Natural killer cell treated with Interleukin-12 subunit alpha and Interleukin-12 subunit beta and Interleukin-15 and Interleukin-18, amount 100 ng/mL, for 72 hours (primary cell): ENCODE measurements at places on chromosomes 13 and 19.

DNA sequence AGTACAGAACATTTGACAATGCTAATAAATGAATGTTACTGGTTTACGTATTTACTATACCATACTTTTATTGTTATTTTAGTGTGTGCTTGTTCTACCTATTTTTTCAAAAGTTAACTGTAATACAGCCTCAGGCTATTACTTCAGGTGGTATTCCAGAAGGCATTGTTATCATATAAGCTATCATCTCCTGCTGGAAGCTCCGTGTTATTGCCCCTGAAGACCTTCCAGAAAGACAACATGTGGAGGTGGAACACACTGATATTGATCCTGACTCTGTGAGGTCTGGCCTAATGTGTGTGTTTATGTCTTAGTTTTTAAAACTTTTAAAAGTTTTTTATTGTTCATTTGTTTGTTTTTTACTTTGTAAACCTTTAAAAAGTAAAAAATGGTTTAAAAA lies 509.8 kb upstream of the SPRY2 start:
- H3K4me3 ChIP-seq = no peak overlapping the region
- DNase-seq = no peak
- H3K27me3 ChIP-seq = no peaks in the 10 kb centered on the region

DNA sequence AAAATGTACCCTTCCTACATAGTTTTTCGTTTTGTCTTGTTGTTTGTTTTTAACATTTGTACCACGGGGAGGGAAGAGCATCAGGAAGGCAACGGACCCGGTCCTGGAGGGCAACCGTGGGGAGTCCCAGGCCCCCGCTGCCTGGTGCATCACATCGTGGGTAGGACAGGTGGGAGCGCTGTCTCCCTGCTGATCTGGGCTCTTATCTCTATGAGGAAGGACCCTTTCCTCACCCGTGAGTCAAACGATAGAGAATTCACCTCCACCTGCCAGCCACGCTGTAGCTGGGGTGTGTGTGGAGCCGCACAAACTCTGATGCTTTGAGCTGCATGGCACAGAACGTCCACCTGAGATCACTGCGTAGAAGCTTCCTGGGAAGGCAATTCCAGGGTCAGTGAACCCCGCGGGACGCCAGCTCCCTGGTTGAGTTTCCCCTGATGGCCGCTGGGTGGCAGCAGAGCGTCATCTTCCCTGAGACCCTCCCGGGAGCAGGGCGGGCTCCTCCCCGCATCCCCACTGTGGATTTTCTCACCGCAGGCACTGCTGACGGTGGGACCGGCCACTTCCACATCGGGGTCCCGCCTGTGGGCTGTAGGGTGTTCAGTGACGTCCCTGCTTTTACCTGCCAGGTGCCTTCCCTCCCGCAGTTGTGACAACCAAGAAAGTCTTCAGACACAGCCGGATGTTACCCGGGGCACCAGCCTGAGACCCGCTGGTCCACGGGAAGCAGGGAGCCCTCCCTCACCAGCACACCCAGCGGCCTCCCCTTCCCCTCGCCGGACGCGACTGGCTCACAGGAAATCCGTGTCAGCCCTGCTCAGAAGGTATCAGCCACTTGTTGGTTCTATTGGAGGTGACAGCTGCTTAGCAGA lies 54.7 kb downstream of the ZNF787 start:
- H3K36me3 ChIP-seq = no peaks in the 10 kb centered on the region
- peaks cover 17% of the 10 kb centered on the region for H3K27me3 ChIP-seq
- H3K4me1 ChIP-seq = peaks cover 5% of the 10 kb centered on the region
- peak overlapping the region; percentile 68 for H3K4me3 ChIP-seq

GRCh38 chr13:93388701-93389100 lies 162.1 kb downstream of the GPC6 start:
- H3K4me3 ChIP-seq = no peak overlapping the region
- no peak for DNase-seq
- H3K27me3 ChIP-seq = no peaks in the 10 kb centered on the region
- H3K36me3 ChIP-seq = peaks cover 3% of the 10 kb centered on the region
- H3K4me1 ChIP-seq = no peaks in the 10 kb centered on the region

DNA sequence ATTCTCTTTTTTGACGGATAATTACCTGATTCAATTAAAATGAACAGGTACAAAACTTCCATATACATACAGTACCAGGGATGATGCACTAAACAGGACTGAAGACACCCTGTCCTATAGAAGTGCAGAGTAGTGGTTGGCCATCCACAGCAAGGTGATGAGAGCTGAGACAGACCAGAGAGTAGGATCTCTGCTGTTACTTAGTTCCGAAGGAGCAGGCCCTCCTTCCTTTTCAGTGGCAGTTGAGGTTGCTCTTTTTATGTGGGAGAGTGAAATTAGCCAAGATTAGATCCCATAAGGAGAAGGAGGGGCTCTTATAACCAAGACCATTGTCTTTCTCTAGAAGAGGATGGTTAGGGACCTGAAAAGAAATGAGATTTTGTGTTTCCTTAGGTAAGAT lies 4.0 kb downstream of the PDS5B start:
- H3K36me3 ChIP-seq = no peaks in the 10 kb centered on the region
- H3K27ac ChIP-seq = no peak overlapping the region
- no peak overlapping the region for H3K4me3 ChIP-seq
- H3K27me3 ChIP-seq = no peaks in the 10 kb centered on the region

GRCh38 chr13:76711550-76712182 lies 174.5 kb downstream of the KCTD12 start:
- DNase-seq = no peak
- no peak overlapping the region for H3K4me3 ChIP-seq
- H3K27ac ChIP-seq = no peak overlapping the region
- H3K4me1 ChIP-seq = no peaks in the 10 kb centered on the region

DNA sequence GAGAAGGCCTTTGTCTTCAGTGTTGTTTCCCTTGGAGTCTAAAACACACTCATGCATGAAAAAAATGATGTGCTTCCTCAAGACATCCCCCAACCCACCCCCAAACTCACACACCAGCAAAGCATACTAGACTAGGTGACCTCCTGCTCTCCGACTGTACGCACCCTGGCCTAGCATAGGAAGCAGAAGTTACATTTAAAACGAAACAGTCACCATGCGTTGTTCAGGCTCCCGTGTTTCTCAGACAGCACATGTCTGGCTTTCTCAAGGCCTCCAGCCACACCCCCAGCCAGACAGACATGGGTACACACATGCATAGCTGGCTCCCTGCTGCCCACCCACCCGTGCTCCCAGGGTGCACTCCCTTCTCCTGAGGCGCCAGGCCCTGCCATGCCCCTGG lies 28.7 kb upstream of the C1QTNF9 start:
- H3K4me3 ChIP-seq = no peak overlapping the region
- no peak for DNase-seq
- H3K36me3 ChIP-seq = peaks cover 6% of the 10 kb centered on the region
- H3K4me1 ChIP-seq = peaks cover 62% of the 10 kb centered on the region

DNA sequence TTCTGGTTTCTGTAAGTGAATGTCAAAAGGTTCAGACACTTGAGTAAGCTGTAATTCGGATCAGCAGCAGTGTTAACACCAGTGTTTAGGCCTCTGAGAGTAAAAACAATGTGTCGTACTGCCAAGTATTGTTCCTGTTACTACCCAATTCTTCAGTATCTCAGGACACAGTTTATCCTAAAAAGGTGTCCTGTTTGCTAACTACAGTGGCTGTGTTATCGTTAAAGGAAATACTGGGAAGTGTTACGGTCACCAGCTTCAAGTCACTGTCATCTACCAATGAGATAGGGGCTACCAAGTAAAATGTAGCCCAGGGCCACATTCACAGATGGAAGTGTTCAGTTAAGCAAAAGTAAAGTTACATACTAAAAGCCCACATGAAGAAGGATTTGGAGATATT lies 2.3 kb upstream of the UPF3A start:
- DNase-seq = no peak
- H3K27ac ChIP-seq = peak overlapping the region; percentile 96
- H3K36me3 ChIP-seq = peaks cover 20% of the 10 kb centered on the region

GRCh38 chr13:101835920-101836319 lies 383.4 kb downstream of the ITGBL1 start:
- no peak overlapping the region for H3K27ac ChIP-seq
- no peaks in the 10 kb centered on the region for H3K36me3 ChIP-seq
- no peak overlapping the region for H3K4me3 ChIP-seq
- H3K4me1 ChIP-seq = no peaks in the 10 kb centered on the region

DNA sequence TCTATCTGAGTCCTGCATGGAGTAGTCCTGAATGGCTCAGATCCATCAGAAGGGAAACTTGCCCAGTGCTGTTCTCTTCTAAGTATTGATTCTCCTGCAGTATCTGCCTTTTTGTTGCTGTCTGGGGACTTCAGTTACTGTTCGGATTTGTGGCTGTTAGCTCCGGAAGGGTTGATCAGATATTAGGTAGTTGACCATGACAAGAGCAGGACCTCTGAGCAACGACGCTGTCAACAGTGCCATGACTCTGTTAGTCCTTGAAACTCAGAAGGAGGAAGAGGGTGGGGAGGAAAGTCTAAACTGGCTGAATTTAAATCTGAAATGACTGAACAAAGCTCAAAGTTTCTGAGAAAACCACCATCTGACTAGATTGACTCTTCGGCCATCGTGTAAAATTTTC lies 42.2 kb downstream of the CCNE1 start:
- no peak for DNase-seq
- no peak overlapping the region for H3K4me3 ChIP-seq
- no peaks in the 10 kb centered on the region for H3K36me3 ChIP-seq
- H3K27me3 ChIP-seq = no peaks in the 10 kb centered on the region
- H3K4me1 ChIP-seq = no peaks in the 10 kb centered on the region

GRCh38 chr13:88042489-88042888 lies 371.3 kb downstream of the SLITRK5 start:
- no peak overlapping the region for H3K27ac ChIP-seq
- H3K4me3 ChIP-seq = no peak overlapping the region
- no peaks in the 10 kb centered on the region for H3K4me1 ChIP-seq

DNA sequence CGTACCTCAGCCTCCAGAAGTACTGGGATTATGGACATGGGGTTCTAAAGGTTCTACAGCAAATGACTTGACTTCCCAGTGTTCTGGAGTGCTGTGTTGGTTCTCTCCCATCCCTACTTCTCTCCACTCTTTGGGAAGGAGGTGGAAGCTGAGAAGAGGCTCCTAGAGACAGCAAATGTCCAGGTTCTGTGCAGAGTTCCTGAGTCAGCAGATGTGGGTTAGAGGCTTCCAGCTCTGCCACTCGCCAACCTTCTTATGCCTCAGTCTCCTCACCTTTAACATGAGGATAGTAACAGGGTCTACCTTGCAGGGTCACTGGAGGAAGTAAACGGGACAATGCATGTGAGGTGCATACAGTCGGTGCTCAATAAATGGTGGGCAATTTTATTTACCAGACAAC lies 80.5 kb upstream of the VSTM2B start:
- no peak for DNase-seq
- peaks cover 5% of the 10 kb centered on the region for H3K27me3 ChIP-seq
- H3K4me1 ChIP-seq = no peaks in the 10 kb centered on the region
- no peaks in the 10 kb centered on the region for H3K36me3 ChIP-seq

- peaks cover 24% of the 10 kb centered on the region for H3K4me1 ChIP-seq
- DNase-seq = no peak
- no peak overlapping the region for H3K4me3 ChIP-seq
- peaks cover 43% of the 10 kb centered on the region for H3K36me3 ChIP-seq
- H3K27me3 ChIP-seq = no peaks in the 10 kb centered on the region
Observed at GRCh38 chr13:50921706-50922105, 12.1 kb downstream of the RNASEH2B start.

GRCh38 chr19:54422136-54422535 lies 6.9 kb downstream of the TTYH1 start:
- no peak for DNase-seq
- peaks cover 16% of the 10 kb centered on the region for H3K4me1 ChIP-seq
- H3K4me3 ChIP-seq = no peak overlapping the region
- H3K36me3 ChIP-seq = peaks cover 7% of the 10 kb centered on the region
- H3K27ac ChIP-seq = no peak overlapping the region
- H3K27me3 ChIP-seq = peaks cover 15% of the 10 kb centered on the region

DNA sequence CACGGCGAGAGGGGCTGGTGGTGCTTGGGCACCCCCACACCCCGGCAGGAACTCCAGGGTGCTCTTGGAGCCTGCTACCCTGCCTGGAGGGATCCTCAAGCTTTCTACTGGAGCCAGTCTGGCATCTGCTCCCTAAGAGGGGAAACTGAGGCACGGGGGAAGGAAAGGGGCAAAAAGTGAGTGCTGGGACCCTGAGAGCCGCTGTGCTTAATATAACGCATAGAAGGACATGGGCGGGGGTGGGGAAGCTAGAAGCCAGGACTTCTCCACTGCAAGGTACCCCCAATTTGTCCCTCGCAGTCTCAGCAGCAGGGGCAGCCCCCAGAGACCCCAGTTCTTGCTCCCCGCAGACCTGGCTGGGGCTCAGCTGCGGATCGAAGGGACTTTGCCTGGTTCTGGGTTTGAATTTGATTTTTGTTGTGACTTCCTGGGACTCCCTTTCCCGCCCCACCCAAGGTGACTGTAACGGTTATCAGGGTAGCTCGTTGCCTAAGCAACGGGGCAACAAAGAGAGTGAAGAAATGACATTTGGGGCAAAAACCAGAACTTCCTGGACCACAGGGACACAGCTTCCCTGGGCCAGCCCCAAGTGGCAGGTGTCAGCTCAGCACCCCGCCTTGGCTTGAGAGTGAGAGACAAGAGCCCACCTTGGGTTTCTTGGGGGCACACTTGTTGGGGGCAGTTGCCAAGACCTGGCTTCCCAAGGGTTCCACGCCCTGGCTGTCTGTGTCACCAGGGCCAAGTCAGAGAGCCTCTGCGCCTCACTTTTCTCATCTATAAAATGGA lies 638 bp downstream of the ADGRE5 start:
- peaks cover 8% of the 10 kb centered on the region for H3K36me3 ChIP-seq
- H3K27ac ChIP-seq = peak overlapping the region; percentile 97
- H3K27me3 ChIP-seq = no peaks in the 10 kb centered on the region
- peaks cover 30% of the 10 kb centered on the region for H3K4me1 ChIP-seq

GRCh38 chr19:16943942-16944625 lies 55.3 kb downstream of the F2RL3 start:
- no peak overlapping the region for H3K4me3 ChIP-seq
- H3K27ac ChIP-seq = no peak overlapping the region
- no peaks in the 10 kb centered on the region for H3K36me3 ChIP-seq
- no peaks in the 10 kb centered on the region for H3K27me3 ChIP-seq
- no peaks in the 10 kb centered on the region for H3K4me1 ChIP-seq
- DNase-seq = no peak

DNA sequence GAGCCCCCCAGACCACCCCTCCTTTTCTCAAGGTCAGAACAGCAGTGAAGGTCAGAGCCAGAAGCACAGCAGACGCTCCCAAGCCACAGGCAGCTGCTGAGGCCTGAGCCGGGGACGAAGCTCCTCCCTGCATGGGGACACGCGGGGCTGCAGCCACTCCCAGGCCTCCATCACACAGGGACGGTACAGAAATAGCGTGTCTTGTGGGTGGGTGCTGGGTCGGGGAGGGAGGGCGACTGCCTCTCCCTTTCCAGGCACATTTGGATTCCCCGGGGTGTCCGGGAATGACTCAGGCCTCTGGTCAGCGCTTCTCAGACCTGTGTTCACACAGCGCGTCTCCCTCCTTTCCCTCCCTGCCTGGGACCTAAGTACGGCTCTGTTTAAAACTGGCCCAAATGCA lies 33.2 kb downstream of the RASA3 start:
- no peaks in the 10 kb centered on the region for H3K27me3 ChIP-seq
- no peak overlapping the region for H3K27ac ChIP-seq
- DNase-seq = no peak
- peaks cover 42% of the 10 kb centered on the region for H3K4me1 ChIP-seq
- no peak overlapping the region for H3K4me3 ChIP-seq
- no peaks in the 10 kb centered on the region for H3K36me3 ChIP-seq

GRCh38 chr13:39259371-39260140 lies 221.3 kb downstream of the NHLRC3 start:
- no peaks in the 10 kb centered on the region for H3K36me3 ChIP-seq
- DNase-seq = no peak
- H3K4me3 ChIP-seq = no peak overlapping the region
- no peak overlapping the region for H3K27ac ChIP-seq
- H3K4me1 ChIP-seq = no peaks in the 10 kb centered on the region

- no peaks in the 10 kb centered on the region for H3K27me3 ChIP-seq
- H3K27ac ChIP-seq = no peak overlapping the region
- no peaks in the 10 kb centered on the region for H3K36me3 ChIP-seq
- H3K4me3 ChIP-seq = no peak overlapping the region
- no peak for DNase-seq
Observed at GRCh38 chr13:37313372-37313771, 207.9 kb upstream of the CSNK1A1L start.
